ENCODE measurements at places on chromosomes 5 and 9.

DNA sequence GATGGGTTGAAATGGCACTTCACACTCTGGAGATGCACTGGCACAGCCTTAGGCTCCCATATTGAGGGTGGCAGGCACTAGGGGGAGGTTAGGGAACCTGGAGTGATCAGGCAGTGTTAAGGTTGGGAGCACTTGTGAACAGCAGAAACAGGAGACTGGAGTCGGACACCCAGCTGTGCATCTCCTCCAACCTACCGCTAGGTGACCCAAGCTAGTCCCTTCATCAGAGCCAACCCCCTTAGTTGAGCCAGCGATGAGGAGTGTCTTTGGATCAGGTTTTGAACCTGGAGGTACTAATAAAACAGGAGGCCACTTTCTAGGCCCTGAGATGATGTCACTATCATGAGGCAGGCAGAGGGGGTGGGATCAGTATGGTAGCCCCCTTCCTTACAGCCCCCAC is 1.7 kb downstream of the ACTL7B start:
- no peak for DNase-seq

GRCh38 chr5:158875272-158875679 is 224.4 kb downstream of the EBF1 start:
- no peak for DNase-seq

DNA sequence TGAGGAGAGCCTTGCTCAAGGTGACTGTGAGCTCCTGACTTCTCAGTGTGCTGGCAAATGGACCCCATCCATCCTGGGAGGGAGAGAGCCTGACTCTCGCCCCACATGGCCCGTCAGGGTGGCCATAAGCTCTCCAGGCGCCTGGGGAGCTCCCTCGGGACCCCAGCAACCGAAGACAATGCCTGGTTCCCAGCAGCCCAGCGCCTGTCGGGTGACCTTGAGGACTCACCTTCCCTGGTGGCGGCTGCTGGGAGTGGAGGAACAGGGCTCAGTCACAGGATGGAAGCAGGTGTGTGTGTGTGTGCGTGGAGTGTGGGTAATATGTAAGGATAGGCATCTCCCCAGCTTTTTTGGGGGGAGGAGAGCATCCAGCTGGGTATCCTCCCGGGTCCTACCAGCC is 190.3 kb downstream of the MELK start:
- no peak for DNase-seq

DNA sequence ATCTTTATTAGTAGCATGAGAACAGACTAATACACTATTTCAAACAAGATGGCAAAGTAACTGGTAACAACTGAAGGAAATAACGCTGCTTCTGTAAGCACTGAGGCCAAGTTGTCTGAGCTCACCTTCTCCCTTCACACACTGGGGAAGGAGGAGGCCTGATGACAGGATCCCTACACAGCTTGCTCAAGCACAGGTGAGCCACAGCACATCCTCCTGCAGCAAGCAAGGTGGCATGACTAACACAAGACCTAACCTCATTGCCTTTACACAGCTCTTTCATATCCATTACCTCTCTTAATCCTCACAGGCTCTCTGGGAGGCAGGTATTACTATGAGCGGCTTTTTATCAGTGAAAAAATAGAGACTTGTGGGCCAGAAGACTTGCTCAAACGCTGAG is 83.3 kb downstream of the ARL15 start:
- DNase-seq, result no peak

DNA sequence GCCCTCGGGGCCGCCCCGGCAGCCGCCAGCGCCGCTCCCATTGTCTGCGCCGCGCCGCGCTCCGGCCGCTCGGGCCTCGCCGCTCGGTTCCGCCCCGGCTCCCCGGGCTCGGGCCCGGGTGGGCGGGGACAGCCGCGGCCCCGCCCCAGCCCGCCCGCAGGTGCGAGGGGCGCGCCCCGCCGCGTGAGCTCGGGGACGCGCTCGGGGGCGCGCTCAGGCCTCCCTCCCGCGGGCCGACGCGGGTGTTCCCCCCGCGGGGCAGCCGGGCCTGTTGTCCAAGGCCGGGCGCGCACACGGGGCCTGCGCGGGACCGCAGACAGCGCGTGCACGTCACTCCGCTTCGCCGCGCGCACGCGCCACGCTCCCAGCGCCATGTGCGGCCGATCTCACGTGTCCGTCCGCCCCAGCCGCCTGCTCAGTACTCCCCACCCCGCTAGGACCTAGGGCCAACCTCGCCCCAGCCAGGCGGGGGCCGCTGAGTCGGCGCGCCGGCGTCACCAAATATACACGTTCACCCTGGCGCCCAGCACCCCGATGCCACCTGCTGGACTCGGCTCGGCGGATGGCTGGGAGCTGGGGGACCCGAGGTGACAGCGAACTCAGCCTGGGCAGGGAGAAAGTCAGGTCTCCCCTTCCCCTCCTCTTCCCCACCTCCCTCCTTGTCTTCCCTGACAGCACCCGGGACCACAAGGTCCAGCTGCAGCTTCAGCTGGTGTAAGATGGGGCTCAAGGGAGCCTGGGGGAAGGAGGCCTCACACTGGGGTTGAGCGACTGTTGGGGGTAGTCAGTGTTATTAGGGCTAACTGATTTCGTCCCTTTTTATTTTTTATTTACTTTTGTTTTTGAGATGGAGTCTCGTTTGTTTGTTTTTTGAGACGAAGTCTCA is 14.3 kb downstream of the GBGT1 start:
- DNase-seq, result peak; percentile 76

GRCh38 chr9:123053046-123053445 is 19.6 kb downstream of the GPR21 start:
- no peak for DNase-seq

GRCh38 chr5:37738865-37739488 is 100.9 kb downstream of the GDNF start:
- DNase-seq, result no peak

- no peak for DNase-seq
These were observed 219.1 kb upstream of the PCSK5 start for GRCh38 chr9:75671354-75671753.

DNA sequence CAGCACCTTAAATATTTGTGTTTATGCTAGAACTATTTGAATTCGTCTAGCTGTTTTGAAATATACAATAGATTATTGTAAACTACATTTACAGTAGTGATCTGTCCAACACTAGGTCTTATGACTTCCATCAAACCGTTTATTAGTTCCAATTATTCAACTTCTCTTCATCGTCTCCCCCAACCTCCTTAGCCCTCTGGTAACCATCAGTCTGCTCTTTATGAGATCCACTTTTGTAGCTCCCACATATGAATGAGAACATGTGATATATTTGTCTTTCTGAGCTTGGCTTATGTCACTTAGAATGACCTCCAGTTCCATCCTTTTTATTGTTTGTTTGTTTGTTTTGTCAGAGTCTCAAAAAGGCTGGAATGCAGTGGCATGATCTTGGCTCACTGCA is 11.8 kb downstream of the DMXL1 start:
- DNase-seq, result no peak

DNA sequence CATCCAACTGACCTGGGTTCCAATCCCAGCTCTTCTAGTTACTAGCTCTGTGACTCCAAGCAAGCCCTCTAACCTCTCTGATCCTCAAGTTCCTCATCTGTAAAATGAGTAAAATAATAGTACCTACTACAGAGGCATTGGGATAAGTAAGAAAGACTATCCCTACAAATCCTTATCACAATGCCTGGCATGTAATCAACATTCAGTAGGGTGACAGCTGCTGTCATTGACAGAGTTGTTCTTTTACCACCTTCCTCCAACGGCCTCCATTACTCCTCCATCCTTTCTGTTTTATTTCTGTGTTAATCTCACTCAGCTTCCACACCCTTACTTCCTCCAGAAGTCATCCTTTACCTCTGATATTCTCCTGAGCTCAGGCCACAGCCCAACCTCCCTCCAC is 40.4 kb downstream of the FGF1 start:
- DNase-seq, result no peak

GRCh38 chr9:121650217-121651007 is 1.0 kb upstream of the DAB2IP start:
- DNase-seq, result no peak

DNA sequence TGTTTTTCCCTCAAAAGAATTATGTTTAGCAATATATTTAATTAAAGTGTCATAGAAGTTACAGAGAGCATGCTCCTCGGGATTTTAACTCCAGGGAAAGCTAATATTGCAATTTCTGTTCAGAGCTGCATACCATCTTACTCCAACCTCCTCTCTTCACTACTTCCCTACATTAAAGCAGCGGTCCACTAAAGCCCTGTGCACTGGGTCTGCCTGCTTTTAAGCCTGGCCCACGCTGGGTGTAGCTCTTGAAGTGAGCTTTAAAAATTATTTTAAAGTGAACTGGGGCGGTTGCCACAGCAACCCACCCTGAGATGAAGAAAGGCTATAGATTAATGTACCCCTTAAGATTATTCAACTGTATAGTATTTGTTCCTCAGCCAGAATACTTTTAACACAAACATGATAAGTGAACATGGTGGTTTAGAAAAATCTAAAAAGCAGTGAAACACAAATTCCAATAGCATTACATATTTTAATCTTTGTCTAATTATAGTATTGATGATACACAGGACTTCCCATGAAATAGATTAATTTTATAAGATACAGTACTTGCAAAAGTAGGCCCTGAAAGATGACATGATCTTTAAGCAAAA is 3.9 kb upstream of the MEF2C start:
- no peak for DNase-seq

DNA sequence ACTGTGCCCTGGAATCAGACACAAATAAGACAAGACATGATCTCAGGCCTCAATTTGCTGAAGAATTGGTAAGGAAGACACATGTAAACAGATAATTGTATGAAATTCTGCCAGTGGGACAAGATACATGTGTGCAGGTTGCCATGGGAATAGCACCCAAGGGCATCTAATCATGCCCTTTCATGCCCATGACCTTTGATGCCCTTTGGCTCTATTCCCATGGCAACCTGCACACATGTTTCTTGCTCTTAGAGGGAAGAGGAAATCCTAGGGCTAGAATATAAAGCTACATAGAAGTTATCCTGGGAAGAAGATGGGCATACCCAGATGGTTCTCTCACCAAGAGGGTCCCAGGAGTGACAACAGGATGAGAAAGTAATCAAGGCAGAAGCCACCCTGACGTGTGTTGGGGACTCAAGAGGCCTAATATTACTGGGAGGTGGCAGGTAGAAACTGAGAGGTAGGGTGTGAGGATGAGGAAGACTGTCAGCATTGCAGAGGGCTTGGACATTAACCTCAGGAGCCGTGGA is 34.4 kb downstream of the P4HA2 start:
- no peak for DNase-seq

DNA sequence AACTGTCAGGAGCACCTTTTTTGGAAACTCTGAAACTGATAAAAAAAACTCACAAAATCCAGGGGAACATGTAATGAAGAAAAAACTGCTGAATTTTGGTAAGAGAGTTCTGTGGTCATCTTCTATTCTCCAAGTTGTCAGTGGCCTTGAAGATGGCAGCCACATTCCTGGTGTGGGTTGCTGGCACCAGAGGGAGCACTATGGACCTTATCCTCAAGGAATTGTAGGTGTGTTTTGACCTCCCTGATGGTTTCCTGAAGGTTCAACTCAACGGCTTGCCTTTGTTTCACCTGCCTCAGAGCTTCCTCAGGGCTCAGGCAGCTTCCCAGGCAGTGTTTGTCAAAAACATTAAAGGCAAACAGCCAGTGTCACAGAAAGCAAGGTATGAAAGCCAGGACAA is 2.2 kb upstream of the SLC38A9 start:
- no peak for DNase-seq

GRCh38 chr5:157516006-157516405 is 56.0 kb downstream of the NIPAL4 start:
- no peak for DNase-seq

GRCh38 chr9:101574731-101575333 is 19.9 kb downstream of the PPP3R2 start:
- no peak for DNase-seq
